ENCODE measurements at places on chromosomes 16 and 17. TPM values are rescaled to one million over a fixed set of nuclear protein-coding genes. Genes with fewer than 3 reads are reported as not detected.

- H3K4me3 ChIP-seq, result no peak overlapping the region
- no peak for DNase-seq
- no peak overlapping the region for H3K27ac ChIP-seq
- H3K4me1 ChIP-seq, result no peaks in the 10 kb centered on the region
Measured at GRCh38 chr16:24052329-24053098, 203.6 kb upstream of the CACNG3 start.

GRCh38 chr16:25751230-25751835 lies 59.6 kb downstream of the HS3ST4 start:
- H3K4me3 ChIP-seq, result no peak overlapping the region
- H3K4me1 ChIP-seq, result no peaks in the 10 kb centered on the region
- no peak overlapping the region for H3K27ac ChIP-seq
- DNase-seq, result no peak
- H3K27me3 ChIP-seq, result no peaks in the 10 kb centered on the region
- no peaks in the 10 kb centered on the region for H3K36me3 ChIP-seq

DNA sequence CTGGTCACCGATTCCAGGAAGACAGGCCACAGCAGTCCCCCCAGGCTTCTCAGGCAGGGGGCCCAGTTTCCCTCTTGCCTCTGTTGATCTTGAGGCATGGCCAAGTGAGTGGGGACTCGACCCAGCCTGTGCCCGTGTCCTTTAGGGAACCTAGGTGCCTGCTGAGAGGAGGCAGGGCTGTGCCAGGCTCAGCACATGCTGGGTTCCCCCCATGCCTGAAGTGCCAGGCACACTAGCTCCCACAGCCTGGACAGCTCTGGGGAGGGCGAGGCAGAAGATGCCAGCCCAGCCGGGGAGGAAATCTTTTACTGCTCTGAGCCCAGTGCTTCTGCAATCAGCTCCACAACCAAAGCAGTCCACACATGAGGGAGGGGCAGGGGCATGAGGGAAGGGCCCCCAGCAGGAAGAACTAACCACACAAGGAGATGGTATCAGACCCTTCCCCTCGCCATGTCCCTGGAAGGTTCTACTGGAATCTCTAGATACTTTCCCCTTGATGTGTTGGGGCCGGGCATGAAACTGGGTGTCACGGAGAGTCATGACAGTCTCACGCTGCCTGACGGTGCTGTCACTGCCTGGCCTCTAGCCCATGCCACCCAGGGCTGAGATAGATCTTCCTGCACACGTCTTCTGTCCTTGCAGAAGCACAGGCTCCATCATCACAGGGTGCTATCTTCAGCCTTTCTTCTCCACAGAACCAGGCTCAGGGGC lies 25.5 kb downstream of the MYO18A start:
- peaks cover 73% of the 10 kb centered on the region for H3K4me1 ChIP-seq
- H3K36me3 ChIP-seq, result no peaks in the 10 kb centered on the region
- H3K27me3 ChIP-seq, result no peaks in the 10 kb centered on the region
- DNase-seq, result no peak

- H3K4me3 ChIP-seq, result no peak overlapping the region
- H3K4me1 ChIP-seq, result peaks cover 6% of the 10 kb centered on the region
- H3K27me3 ChIP-seq, result peaks cover 3% of the 10 kb centered on the region
- no peaks in the 10 kb centered on the region for H3K36me3 ChIP-seq
- DNase-seq, result no peak
Measured at GRCh38 chr17:79109584-79109983, 35.0 kb downstream of the ENGASE start.

GRCh38 chr16:48597563-48598387 lies 12.2 kb downstream of the N4BP1 start:
- no peaks in the 10 kb centered on the region for H3K27me3 ChIP-seq
- no peak for DNase-seq
- no peak overlapping the region for H3K27ac ChIP-seq

DNA sequence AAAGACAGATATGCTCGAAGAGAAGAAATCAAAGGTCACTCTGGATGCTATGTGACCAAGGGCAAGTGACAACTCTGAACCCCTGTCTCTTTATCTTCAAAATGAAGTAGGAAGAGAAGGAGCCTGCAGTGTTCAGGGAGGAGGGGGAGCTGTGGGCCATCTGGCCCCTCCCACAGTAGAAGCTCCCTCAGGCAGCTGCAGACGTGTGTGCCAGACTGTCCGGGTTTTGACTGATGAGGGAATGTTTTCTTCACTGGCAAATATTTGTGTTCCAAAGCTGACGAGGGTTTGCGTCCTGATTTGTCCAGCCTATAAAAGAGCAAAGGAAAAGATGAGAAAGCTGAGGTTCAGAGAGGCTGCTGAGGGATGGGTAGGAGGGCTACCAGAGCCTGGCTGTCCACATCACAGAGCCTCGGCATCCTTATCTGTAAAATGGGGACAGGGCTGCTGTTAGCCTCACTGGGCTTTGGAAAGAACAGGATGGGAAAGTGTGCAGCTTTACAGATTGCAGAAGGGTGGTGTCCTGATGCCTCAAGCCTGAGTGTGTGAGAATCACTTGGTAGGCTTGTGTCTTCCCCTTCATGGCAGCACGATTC lies 1.8 kb upstream of the GINS2 start:
- no peak overlapping the region for H3K4me3 ChIP-seq
- DNase-seq, result no peak
- no peaks in the 10 kb centered on the region for H3K36me3 ChIP-seq
- H3K4me1 ChIP-seq, result peaks cover 9% of the 10 kb centered on the region

DNA sequence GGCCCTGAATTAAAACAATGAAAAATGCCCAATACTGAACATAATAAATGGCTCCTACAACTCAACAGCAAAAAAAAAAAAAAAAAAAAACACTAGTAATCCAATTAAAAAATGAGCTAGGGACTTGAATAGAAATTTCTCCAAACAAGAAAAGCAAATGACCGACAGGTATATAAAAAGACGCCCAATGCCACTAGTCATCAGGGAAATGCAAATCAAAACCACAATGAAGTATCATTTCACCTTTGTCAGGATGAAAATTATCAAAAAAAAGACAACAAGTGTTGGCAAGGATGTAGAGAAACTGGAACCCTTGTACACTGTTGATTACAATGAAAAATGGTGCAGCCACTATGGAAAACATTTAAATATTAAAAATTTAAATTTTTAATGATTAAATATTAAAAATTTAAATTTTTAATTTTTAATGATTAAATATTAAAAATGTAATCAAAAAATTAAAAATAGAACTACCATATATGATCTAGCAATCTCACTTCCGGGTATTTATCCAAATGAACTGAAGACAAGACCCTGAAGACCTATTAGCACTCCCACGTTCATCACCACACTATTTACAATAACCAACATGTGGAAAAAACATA lies 28.1 kb downstream of the BBS2 start:
- H3K27ac ChIP-seq, result no peak overlapping the region
- no peaks in the 10 kb centered on the region for H3K4me1 ChIP-seq
- no peak for DNase-seq
- H3K4me3 ChIP-seq, result no peak overlapping the region
- H3K27me3 ChIP-seq, result no peaks in the 10 kb centered on the region
- H3K36me3 ChIP-seq, result peaks cover 33% of the 10 kb centered on the region

- H3K27me3 ChIP-seq, result peaks cover 7% of the 10 kb centered on the region
- peaks cover 11% of the 10 kb centered on the region for H3K4me1 ChIP-seq
- no peak overlapping the region for H3K27ac ChIP-seq
- H3K4me3 ChIP-seq, result peak overlapping the region; percentile 38
- no peaks in the 10 kb centered on the region for H3K36me3 ChIP-seq
- peak; percentile 74 for DNase-seq
Measured at GRCh38 chr17:72539981-72540897, 419.4 kb downstream of the SOX9 start.

DNA sequence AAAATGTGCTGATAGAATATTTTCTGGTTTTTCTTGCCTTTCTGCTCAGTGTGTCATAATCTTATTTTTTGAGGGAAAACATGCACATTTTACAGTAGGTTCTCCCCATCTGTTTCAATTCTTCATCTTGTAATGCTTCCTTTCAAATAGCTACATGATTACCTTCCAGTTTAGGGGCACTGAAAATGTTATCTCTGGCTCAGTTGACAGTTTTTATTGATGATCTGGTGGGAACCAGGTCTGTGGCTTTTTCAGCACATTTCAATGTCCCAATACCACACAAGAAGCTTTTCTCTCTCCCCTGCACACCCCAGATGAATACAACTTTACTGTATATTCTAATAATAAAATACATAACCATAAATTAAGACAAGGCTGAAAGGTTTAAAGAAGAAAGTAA lies 36.5 kb downstream of the FTO start:
- H3K36me3 ChIP-seq, result no peaks in the 10 kb centered on the region
- peaks cover 15% of the 10 kb centered on the region for H3K4me1 ChIP-seq
- no peak overlapping the region for H3K27ac ChIP-seq

The PIK3R5 gene
- total RNA-seq, result 44.0 TPM

The MYADML2 gene
- total RNA-seq, result not detected

The DPEP1 gene
- total RNA-seq, result 0.59 TPM

The SLC9A5 gene
- total RNA-seq, result 2.8 TPM
